ENCODE measurements at places on chromosomes 16 and 17.

- no peak for DNase-seq
Measured at GRCh38 chr16:6804461-6804860, 528.2 kb upstream of the RBFOX1 start.

DNA sequence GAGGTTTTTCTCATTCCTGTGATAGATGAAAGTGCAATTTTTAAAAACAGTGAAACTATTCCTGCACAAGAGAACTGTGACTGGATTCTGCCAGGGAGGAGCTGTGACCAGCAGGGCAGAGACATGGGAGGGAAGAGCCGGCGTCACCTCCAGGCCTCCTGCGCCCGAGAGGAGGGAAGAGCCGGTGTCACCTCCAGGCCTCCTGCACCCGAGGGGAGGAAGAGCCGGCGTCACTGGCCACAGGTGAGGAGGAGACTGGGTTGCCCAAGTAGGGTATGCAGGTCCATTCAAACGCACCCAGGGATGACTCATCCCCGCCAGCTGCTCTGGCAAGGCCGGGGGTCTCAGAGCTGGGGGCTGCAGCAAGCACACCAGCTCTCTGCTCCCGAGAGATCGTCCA is 56.7 kb downstream of the METRNL start:
- no peak for DNase-seq

GRCh38 chr16:714558-715476 is at the start of gene METRN:
Gene METRN, plus strand, starts transcription at chr16:715118. Its CDS starts 172 bp downstream, at chr16:715290.
- peak; percentile 94 for DNase-seq

GRCh38 chr17:11825572-11826209 is 171.6 kb downstream of the ZNF18 start:
- DNase-seq, result no peak

GRCh38 chr17:39603304-39604016 is 4.3 kb downstream of the NEUROD2 start:
- DNase-seq, result no peak

DNA sequence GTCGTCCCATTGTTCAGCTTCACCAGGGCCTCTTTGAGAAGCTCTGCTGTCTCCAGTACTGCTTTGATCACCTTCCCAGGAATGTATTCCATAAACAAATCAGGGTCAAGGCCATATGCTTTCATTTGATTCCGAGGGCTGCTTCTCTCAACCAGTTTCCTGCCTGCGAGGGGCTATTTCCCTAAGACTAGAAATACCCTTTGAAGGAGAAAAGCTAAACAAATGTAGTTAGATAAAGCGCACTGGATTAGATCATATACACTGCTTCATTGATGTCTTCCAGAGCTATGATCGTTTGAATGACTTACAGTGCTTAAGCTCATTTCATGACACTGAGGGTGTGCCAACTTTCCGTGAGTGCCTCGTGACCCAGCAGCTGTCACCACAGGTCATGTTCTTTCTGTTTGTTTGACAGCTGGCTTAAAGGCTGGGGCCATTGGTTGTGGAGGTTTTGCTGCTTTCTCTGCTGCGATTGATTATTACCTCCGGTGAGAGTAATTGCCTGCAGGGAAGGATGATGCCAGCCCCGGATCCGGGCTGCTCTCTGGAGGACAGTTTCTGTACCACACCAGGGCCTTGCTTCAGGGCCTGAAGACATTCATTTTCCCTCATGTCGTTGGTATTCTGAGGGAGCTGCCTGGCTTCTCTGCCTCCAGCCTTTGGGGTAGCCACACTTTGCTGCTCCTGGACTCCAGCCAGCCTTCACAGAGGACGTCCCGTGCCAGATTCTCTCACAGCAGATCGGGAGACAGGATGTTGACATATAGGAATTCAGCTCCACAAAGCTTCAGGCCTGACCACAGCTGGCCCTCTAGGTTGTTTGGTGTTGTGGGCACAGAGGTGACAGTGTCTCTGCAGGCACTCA is 3.9 kb downstream of the TIMM22 start:
- no peak for DNase-seq

DNA sequence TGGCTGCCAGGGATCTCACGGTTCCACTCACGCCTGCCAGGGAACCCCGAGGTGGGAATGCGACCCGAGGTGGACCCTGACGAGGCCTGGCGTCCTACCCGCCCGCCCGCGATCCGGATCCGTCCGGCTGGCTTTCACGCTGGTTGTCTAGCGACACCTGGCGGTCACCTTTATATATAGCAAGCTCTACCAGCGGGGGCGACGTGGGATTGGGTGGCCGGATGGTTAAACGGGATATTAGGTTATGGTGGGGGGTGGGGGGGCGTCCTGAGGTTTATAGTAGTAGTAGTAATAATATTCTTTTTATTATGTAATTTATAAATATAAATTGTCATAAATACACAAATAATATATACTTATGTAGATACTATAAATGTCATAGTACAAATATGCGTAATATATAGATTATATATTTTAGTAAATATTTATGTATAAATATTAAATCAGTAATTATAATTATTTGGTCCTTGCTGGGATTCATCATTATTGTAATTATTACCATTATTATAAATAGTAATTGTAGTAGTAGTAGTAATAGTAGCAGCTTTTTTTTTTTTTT is 136.9 kb downstream of the KCNJ12 start:
- peak; percentile 94 for DNase-seq

DNA sequence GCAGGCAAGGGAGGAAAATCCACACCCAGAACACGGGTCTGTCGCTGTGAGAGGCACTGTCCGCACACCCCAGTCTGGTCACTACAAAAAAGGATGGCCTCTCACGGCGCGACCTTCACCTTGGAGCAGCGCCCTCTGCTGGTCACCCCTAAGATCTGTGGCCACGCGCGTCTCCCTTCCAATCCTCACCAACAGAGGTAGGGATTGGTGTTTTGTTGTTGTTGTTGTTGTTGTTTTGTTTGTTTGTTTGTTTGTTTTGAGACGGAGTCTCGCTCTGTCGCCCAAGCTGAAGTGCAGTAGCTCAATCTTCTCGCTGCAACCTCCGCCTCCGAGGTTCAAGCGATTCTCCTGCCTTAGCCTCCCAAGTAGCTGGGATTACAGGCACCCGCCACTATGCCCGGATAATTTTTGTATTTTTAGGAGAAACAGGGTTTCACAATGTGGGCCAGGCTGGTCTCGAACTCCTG is 15.0 kb upstream of the C17orf58 start:
- DNase-seq, result peak; percentile 70

GRCh38 chr17:82376042-82376730 is 4.6 kb downstream of the UTS2R start:
- peak; percentile 9 for DNase-seq

GRCh38 chr16:50830698-50831097 is 88.8 kb downstream of the CYLD start:
- DNase-seq, result no peak

DNA sequence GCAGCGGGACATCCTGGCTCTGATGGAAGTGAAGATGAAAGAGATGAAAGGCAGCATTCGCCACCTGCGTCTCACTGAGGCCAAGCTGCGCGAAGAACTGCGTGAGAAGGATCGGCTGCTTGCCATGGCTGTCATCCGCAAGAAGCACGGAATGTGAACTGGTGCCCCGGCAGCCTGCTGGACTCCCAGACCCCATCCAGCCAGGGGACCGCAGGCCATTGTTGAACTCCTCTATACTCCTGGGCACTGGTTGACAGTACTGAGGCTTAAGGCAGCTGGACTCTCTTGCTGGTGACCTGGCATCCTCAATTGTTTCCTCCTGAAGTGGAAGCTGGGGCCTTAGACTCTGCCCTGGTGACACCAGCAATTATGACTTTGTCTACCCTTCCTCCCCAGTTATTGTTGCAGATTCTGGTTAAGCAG is 1.2 kb downstream of the THAP11 start:
- DNase-seq, result no peak

DNA sequence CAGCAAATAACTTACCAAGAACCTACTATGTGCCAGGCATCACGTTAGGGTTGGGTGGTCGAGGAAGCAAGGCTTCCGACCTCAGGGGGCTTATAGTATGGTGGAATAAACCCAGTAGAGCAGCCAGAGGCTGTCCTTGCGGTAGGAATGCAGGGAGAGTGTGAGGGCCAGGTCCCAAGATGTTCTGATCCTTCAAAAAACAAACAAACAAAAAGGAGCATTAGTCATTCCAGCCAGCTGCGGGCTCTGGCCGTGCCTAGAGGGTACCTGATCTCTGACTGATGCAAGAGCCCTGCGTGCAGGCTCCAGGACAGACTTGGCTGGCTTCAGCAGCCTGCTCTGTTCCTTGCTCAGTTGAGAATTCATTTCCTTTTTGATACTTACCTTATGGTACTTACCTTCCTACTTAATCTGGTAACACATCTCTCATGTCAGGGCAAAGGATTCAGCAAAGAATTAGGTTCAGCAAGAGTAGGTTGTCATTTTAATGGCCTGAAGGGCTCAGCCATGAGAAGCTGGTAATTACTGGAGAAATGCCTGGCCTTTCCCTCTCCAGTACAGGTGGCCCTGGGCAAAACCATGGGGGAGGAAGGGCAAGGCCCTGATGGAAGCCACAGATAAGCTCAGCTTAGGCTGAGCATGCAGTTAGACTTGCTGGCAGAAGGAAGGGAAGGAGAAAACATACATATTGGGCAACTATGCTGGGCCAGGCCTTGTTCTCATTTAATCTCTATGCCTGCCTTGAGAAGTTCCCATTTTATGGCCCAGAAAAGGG is 18.4 kb downstream of the CYB5D2 start:
- DNase-seq, result peak; percentile 38

- no peak for DNase-seq
Measured at GRCh38 chr17:28470914-28471366, 2.5 kb upstream of the SLC13A2 start.

DNA sequence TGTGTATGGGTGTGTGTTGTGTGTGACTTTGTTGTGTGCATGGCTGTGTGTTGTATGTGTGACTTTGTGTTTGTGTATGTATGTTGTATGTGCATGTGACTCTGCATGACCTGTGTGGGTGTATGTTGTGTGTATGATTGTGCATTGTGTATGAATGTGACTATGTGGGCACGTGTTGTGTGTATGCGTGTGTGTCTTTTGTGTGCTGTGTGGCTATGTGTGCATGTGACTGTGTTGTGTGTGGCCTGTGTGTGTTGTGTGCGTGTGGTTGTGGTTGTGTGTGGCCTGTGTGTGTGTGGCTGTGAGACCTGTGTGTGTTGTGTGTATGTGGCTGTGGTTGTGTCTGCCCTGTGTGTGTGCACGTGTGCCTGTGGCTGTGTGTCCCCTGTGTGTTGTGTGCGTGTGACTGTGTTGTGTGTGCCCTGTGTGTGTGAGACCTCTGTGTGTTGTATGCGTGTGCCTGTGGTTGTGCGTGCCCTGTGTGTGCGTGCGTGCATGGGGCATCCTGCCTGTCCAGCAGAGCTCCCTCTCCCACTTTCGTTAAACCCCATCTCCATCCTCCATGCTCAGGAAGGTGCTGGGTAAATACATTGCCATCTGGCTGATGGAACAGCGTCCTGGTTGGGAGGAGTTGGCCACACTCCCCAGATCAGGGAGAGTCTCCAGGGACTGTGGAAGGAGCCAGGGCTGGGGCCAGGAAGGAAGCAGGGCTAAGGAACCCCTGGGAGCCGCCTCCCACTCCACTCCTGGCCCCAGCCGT is 90.1 kb upstream of the GSE1 start:
- DNase-seq, result no peak

DNA sequence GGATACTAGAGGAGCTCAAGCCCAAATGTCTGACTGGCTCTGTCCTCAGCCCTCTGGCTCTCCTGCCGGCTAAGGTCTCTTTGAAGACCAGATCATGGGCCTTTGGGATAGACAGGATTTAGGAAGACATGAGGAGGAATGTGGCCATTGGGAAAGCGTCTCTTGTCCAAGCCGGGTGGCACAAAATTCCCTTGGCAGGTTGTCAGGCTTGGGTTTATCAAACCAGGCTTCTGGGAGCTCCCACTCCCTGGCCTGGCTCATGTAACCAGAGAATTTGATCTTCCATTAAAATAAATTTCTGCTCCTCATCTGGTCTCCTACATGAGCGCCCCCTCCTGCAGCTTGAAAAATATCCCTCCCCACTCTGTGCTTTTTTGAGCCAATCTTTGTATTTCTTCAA is 71.1 kb downstream of the IRX3 start:
- no peak for DNase-seq

DNA sequence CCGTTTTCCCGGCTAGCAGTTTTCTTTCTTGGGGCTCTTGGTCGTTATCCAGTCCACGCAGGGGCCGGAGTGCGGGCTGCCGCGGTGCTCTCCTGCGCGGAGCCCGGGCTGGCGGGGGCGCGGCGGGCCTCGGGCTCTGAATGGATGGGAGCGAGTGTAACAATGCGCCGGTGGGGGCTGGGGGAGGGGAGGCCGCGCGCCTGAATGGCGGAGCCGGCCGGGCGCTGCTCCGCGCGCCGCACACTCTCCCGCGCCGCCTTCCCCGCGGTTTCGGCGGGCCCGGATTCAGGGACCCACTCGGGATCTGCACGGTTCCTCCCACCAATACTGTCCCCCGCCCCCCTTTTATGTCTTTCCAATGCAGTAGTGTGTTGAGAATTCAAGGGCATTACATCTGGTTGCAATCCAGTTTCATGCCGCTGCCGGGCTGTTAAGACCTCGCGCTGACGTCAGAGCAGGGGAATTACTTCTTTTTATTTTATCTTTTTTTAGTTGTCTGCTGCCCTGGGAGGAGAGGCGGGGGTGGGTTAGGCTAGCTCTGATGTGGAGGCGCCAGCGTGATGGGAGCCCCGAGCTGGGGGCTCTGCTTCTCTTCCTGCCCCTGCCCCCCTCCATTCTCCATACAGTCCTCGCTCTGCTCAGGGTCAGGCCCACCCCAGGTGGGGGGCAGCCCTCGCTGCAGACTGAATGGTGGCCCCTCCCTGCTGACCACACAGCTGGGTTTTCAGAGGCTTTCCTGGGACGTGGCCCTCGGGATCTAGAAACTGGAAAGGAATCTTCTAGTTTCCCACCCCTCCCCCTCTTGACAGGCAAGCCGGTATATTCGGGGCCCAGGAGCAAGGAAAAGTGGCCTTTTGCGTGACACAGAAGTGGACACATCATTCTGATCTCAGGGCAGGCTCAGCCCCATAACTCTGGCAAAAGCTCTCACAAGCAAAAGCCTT is 1.8 kb downstream of the RAI1 start:
- peak; percentile 66 for DNase-seq

Data from iPS-NIHi11 (cell line).